ENCODE measurements at places on chromosomes 11 and 22.

GRCh38 chr22:36344106-36344827 is 43.5 kb downstream of the MYH9 start:
- no peak for DNase-seq

DNA sequence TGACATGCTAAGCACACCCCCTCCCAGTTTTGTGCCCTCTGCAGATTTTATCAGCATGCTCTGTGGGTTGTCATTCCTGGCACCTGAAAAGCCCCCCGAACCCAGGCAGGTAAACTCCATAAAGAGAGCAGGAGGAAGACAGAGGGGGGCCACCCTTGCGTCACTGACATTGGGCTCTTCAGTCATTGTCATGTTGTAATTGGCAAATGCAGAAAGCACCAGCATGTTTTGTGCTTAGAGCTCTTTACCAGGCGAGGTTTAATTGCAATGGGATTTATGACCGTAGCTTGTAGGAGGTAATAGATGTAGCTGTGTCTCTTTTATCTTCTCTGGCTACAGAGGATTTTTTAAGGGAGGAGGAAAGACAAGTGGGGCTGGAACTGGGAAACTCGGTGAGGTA is 201.7 kb downstream of the GRIK4 start:
- DNase-seq: no peak

DNA sequence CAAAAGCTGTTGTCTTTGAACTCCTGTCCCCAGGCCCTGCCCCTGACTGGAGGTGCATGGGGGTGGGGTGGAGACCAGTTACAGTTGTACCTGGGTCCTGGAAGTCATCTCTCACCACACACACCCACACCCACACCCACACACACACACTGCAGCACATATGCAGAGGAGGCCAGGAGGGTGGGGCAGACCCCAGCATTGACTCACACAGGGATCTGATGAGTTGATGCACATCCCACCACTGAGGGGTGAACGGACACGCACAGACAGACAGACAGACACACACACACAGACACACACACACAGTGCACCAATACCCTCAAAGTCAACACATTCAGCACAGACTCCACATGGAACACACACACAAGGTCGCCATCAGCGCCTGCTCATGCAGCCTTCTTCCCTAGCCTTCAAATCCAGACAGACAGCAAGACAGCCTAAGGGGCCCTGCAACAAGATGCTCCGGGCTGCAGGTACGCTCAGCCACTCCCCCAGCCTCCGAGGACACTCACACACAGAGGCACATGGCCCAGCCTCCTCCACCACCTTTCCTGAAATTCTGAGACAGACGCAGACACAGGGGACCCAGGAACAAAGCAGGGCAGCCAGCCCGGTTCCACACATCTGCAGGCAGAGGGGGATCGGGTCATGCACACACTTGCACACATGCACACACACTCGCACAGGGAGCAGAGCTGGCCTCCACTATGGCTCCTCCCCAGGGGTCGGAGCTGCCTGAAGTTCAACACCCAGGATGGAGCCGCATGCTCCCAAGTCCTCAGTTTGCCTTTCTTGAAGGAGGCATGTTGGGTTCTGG is 26.5 kb downstream of the SYT7 start:
- DNase-seq: no peak

GRCh38 chr11:44380009-44380313 is 70.0 kb upstream of the ALX4 start:
- DNase-seq: no peak

DNA sequence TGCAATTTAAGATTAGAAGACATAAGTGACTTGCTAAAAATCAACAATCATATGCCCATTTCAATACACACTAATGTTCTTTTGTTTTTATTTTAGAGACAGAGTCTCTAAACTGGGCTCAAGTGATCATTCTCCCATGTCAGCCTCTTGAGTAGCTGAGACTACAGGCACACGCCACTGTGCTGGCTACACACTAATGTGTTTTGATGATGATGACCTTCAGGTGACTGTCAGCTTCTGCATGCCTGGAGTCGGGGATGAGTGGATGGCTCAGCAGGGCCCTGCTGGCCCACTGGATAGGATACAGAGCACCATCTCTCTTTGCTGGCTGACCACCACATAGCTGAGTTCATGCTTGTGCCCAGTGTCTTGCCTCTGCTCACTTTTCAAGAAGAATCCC is 27.0 kb upstream of the POU2AF1 start:
- DNase-seq: no peak

- no peak for DNase-seq
These were observed 22.4 kb downstream of the PANX1 start for GRCh38 chr11:94150704-94151685.

DNA sequence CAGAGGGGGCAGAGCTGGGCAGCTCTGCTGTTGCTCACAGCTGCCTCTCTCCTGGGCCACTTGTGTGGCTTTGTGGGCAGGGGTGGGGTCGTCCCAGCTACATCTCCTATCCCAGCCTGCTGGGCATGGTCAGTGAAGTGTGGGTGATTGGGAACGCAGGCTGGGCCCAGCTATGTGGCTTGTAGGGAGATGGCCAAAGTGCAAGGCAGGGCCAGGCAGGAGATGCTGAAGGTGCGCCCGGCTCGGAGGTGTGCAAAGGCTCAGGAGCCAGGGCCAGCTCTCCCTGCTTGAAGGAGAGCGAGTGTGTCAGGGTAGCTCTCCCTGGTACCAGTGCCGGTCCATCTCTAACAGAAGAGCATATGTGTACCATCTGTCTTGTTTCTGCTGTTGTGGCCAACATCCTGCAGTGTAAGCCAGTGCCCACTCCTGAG is 8.4 kb upstream of the RANBP1 start:
- peak; percentile 61 for DNase-seq

- DNase-seq: no peak
These were observed 97.0 kb downstream of the BRD1 start for GRCh38 chr22:49730656-49731055.

GRCh38 chr11:9535189-9535781 is 38.2 kb upstream of the WEE1 start:
- peak; percentile 81 for DNase-seq

GRCh38 chr11:61198361-61198760 is 5.0 kb upstream of the PGA3 start:
- DNase-seq: no peak

DNA sequence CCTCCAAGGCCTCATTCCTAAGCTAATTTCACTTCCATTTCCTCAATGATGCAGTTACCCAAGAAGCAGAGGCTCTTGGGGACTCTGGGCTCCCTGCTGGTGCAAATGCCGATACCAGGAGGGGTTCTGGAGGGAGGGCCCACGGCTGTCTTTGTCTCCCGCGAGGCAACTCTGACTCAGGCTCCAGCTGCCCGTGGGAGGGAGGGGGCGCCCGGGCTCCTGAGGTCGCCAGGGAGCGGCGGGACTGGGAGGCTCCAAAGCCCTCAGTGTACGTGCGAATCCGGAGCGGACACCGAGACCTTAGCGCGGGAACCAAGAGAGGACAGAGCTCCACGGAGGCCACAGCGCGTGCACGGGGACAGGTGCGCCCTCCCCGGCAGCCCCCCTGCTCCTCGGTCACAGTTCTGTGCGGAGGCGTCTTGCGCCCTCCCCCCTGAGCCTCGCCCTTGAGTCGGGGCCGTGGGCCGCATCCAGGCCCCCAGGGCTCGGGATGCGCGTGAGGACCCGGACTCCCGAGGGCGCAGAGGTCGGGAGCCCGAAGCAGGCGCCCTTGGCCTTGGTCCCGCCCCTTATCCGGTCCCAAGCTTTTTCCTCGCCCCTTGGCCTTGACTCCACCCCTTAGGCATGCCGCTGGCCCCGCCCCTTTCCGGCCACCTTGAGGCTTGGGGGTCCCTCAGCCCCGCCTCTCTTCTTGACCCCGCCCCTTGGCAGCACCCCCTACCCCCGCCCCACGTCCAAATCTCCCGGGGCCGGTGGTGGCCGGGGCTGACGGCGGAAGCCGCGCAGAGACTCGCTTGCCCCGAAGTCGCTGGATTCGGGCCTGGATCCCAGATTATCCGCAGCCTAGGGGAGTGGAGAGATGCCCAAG is 4.7 kb upstream of the SHISA8 start:
- DNase-seq: peak; percentile 85

All from Right ventricle myocardium inferior (tissue), 1 donor.